CD4-positive, alpha-beta T cell treated with Interferon alpha-2 for 1 hour (primary cell): ENCODE measurements at places on chromosomes 12 and 14.

DNA sequence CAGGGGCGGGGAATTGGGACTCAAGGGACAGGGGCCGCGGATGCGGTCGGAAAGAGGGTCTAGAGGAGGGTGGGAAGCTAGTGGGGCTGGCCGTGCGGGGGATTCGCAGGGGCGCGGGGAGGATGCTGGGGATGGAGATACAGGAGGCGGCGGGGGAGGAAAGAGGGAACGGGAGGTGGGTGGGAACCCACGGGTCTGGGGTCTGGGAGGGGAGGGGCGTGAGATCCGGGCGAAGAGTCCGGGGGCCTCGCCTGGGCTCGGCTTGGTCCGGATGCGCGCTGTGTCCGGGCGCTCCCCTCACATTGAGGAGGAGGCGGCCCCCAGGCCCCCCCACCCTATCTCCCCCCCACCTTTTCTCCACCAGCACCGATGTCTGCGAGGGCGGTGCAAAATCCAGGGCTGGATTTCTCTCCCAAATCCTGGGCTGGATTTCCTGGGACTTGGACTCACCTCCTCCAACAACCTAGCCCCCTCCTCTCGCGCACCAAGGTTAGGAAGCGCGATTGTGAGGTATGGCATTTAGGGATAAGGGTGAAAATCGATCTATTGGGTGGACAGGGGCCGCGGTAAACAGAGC is at the start of gene AGAP2:
TSS of gene AGAP2 (minus strand) at position 82 of the 577 bp plus-strand sequence. CDS start 496 bp downstream, outside the sequence.
- DNase-seq, result no peak

GRCh38 chr12:1645819-1646218 is 16.8 kb downstream of the WNT5B start:
- no peak for DNase-seq

DNA sequence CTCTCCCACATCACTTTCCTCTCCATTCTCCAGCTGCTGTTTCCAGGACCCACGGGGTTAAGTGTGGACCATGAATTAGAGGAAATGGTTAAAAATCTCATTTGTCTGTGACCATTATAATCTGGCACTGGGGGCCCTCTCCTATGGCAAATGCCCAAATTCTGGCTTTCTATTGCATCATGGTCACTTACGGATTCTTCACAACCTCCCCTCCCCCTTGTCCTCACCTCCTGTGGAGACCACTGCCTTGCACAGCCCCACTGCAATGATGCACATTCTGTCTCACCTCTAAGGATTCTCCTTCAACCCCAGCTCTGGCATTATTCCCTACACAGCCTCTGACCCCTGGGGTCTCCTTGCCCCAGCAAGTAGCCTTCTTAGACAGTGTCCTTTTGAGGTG is 18.9 kb downstream of the BCAT1 start:
- DNase-seq, result no peak

GRCh38 chr12:124694250-124694649 is 126.8 kb upstream of the NCOR2 start:
- DNase-seq, result peak; percentile 47

GRCh38 chr14:49483268-49483667 is 102.9 kb downstream of the RPS29 start:
- no peak for DNase-seq

- no peak for DNase-seq
These were observed 9.2 kb downstream of the HIP1R start for GRCh38 chr12:122844366-122844971.

DNA sequence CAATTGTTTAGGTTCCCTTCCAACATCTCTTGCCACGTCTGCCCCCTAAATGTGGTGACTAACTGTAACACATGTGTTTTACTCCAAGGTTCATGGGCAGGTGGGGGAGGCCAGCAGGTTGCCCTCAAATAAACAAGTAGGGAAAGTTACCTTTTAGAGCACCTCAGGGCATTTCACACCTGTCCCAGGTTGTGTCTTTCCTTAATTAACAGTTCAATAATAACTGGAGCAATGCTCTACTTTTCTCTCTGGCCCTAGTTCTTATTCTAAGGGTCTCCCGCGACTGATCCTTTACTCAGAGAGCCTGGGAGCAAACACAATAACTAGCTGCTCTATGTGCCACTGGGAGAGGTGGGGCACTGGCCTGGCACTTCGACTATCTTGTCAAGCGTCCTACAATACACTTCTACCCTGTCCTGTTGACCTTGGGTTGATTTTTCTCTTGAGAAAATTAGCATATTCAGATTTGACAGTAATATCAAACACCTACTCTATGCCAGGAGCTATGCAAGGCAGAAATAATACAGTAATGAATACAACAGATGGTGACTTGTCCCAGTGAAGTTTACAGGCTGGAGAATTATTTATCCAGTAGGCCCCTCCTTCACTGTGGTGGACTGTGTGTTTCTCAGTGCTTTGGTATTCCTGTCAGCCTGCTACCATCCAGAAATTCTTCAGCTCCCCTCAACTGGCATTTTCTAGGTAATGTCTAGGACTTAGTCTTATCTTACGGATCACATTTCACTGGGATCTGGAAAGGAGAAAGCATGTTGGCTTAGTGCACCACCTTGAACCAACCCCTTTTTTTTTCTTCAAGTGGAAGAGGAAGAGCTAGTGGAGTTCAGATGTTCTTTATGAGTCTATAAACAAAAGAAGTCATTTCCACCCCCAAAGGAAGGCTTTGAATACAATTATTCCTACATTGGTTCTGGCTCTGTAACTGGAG is 202.6 kb downstream of the CRADD start:
- no peak for DNase-seq

GRCh38 chr14:104985675-104986486 is at the start of gene CLBA1:
Gene CLBA1 (plus strand): TSS chr14:104985788. CDS start chr14:104986432, 644 bp downstream.
- peak; percentile 89 for DNase-seq

- no peak for DNase-seq
These were observed 23.5 kb upstream of the PYGL start for GRCh38 chr14:50967790-50968189.

GRCh38 chr12:99435095-99435791 is 212.3 kb upstream of the GARIN6 start:
- no peak for DNase-seq

- no peak for DNase-seq
These were observed 374.4 kb downstream of the DPF3 start for GRCh38 chr14:72519543-72519942.

DNA sequence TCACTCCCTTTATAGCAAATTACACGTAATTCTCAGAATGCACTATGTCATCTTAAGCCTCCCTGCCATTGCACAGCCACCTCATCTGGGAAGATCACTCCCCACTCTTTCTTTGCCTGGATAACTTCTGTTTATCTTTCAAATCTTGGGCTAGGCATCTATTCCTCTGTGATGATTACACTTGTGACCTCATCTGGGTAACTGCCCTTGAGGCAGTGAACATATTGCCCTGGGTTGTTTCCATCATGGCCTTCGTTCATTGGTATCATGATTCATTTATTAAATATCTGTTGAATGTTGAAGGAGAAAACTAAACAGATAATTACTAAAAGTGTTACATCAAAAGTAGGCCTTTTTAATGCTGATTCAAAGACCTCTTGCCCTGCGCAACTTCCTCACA is 26.2 kb upstream of the PDE3A start:
- DNase-seq, result no peak

GRCh38 chr12:69648476-69648875 is 37.8 kb upstream of the LRRC10 start:
- no peak for DNase-seq

DNA sequence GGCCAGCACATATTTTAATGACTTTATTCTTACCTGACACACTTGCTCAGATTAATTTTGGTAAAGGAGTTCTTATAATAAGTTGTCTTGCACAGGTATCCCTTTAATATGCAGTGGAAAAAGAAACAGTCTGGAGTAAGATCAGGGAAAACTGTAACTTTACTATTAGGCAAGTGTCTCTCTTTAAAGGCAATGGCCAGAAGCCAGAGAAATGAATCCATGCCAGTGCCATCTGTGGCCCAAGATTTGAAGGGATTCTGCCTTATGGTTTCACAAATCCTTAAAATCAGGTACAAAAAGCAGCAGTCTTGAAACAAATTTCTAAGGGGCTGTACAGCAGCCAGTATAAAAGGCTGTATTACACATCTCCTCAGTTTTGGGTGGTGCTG is 22.4 kb downstream of the NFYB start:
- DNase-seq, result no peak
